Suprapubic skin (tissue), 4 donors: ENCODE measurements at places on chromosomes 4 and X.

- no peak for DNase-seq
Observed at GRCh38 chrX:111363741-111364140, 48.3 kb downstream of the DCX start.

GRCh38 chrX:113408843-113409242, 568.2 kb upstream of the AMOT start:
- DNase-seq = no peak

GRCh38 chrX:151167791-151168345, 8.5 kb upstream of the GPR50 start:
- no peak for DNase-seq

DNA sequence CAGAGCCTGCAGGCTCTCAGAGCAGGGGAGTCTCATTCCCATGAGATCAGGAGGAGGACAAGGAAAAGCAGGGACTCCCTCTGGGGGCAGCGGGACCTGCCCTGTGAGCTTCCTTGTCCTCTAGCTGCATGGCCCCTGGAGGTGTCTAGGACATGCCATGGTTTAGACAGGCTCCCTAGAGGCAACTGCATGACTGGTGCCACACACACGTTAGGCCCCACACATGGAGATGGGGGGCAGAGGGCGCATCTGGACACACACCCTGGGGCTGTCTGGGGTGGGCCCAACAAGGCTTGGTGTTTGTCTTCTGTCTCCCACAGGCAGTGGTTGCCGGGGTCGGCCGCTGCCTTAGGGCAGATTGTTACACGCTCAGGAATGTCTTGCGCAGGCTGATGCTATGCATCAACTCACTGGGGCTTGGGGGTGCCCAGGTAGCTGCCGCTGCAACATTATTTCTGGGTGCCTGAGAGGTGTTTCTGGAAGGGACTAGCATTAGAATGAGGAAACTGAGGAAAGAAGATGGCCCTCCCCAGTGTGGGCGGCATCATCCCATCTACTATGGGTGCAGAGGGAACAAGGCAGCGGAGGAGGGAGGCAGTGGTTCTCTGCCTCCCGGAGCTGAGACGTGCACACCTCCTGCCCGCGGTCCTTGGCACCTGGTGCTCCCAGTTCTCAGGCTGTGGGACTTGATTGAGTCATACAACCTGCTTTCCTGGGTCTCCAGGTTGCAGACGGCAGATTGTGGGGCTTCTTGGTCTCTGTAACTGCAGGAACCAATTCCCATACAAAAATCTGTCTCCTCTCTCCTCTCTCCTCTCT, 32.1 kb upstream of the GPR78 start:
- DNase-seq = peak; percentile 37

DNA sequence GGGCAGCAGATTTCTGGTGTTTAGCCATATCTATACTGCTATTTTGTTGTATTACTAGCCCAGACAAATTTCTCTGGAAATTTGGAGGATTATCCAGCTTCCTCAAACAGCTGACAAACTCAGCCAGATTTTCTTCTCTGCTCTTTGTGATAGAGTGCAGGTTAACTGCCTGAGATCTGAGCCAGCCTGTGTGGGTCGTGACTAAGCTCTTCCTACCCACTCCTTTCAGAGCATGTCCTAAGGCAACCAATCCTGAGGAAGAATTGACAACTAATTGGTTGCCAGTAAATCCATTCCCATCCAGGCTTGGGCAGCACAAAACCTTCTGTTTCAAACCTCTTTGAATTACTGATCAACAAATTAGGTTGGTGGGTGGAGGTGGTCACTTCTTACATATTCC, 2.5 kb upstream of the GABRA2 start:
- DNase-seq = no peak

DNA sequence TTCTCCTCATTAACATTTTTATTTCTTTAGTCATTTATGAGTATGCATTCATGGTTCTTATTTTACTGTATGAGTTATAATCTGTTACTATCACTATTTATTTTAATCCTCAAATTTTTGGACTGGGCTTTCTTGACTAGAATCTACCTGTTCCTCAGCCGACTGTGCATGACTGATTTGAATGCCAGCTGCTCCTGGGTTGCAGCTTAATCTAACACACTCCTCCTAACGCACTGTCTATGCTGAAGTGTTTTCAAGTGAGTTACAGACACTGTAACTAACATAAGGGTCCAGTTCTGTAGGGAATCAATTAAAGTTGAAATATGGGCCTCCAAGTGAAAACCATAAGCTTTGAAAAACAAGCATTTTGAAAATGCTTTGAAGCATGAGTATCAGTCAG, 137.4 kb upstream of the ARSJ start:
- DNase-seq = no peak

- DNase-seq = no peak
Observed at GRCh38 chrX:72207366-72207765, 25.8 kb downstream of the PIN4 start.

GRCh38 chrX:133538148-133538547, 122.9 kb upstream of the GPC4 start:
- DNase-seq = no peak

DNA sequence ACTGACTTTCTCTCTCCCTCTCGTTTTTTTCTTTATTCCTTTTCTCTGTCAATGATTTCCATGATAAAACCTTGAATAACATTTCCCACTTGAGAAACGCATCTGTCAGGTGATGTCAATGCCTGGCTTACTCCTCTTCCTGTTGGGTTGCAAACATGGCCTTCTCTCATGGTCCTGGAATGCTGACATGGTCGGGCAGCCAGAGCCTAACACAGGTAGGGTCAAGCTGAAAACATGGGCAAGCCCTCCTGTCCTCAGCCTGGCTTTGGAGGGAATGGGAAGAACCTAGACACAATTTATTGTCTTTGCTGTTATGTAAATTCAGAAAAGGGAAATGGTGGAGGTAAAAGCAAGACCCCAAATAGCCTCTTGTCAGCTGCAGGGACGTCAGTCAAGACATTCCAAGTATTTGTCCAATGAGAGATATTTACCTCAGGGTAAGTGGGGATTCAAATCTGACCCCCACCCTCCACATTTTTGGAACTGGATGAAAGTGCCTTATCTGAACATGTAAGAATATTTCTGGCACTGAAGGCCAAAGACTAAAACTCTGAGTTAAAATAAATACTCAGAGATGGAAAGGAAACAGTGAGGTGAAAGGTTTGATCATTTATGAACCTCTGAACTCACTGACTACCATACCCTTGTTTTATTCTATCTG, 473.8 kb downstream of the SPRY1 start:
- no peak for DNase-seq

DNA sequence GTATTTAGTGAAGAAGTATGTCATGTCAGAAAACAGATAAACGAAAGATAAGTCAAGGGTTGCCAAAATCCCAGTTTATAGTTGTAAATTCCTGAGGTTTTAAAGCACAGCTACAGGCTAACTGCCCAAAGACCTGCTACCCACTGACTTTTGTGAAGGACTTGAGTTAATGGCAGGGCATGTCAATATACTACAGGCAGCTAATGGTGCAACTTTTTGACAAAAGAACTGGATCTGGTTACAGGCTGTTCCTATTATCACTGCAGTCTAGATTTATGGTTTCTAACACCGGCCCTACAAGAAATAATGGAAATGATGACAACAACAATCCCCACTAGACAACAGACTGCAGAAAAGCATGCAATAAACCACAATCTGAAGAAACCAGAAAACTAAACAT, 6.4 kb downstream of the SCML2 start:
- no peak for DNase-seq

DNA sequence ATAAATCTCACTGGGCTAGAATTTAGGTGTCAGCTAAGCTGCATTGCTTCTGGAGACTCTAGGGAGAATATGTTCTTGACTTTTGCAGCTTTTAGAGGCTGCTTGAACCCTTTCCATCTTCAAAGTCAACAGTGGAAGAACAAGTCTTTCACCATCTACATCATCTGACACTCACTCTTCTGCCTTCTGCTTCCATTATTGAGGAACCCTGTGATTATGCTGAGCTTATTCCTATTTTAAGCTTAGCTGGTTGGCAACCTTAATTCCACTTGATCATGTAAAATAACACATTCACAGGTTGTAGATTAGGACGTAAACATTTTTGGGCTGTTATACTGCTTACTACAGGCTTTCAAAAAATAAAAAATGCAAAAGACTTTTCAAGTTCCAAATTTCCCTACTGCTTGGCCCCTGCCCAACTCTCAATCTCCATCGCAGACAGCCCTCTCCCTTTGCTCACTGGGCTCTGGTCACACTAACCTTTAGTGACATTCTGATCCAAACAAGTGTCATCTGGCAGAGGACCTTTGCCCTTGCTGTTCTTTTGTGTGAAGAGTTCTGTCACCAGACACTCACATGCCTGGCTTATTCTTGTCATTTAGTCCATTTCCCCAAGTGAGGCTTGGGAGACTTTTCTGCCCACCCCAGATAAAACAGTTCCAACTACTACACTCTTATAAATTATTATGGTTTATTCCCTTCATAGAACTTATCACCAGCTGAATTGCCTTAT, 1056.0 kb downstream of the STIM2 start:
- no peak for DNase-seq

- DNase-seq = no peak
Observed at GRCh38 chr4:184166736-184167135, 50.9 kb downstream of the ENPP6 start.

DNA sequence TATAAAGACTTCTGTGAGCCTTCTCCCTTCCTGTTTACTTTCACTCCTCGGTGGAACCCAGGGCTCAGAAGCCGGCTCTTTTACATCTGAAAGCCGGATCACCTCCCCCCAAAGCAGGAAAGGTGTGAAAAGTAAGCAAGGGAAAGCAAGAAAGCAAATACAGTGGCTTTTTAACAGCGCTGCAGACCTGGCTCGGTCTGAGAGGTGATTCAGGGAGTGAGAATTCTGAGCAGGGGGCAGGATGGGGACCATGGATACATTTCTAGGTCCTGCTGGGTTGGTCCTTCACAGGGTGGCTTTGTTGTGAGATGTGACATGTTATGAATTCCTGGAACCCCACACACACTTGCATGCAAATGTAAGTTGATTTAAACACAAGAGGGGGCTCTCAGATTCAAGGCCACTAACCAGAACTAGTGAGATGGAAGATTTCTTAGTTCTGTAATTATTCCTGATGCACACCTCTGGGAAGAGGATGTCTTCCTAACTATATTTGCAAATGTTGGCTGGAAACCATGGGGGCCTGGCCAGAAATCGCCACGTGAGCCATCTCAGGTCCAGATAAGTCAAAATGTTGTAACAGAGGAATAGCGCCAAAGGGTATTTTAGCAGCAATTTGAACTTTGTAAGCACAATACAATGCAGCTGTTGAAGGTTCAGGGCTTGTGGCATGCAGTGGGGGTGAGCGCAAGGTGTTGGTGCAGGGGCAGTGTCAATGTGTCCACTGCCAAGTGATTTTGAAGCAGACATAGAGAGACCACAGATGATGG, 670.1 kb upstream of the LCORL start:
- no peak for DNase-seq

DNA sequence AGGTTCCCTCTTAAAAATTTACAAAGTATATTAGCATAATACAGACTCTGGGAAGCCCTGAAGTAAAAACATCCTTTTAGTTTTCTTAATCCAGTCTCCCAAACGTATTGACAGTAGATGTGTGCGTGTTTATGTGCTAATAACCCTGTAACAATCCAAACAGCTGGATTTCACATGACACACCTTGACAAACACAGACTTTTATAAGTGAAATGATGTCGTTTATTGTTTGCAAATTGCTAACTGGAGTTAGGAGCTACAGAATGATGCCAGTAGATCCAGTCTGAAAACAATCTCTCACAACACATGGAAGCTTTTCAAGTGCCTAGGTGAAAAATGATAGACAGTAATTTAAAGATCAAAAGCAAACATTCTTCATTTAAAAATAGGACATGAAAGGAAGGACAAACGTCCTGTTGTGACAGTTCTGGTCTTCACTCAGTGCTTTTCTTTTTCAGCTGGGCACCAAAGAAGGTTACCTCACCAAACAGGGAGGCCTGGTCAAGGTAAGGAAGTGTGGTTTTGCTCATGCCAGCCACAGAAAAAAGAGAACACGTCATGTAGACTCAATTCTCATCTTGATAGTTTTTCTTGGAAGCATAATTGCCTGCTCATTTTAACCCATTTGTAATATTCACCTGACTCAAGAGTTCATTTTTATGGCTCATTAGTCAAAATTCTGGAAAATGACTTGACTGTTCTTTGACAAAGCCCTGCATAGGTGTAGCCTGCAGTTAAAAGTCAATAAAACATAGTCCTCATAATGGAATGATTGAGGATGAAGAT, 32.9 kb downstream of the LAMTOR3 start:
- no peak for DNase-seq

DNA sequence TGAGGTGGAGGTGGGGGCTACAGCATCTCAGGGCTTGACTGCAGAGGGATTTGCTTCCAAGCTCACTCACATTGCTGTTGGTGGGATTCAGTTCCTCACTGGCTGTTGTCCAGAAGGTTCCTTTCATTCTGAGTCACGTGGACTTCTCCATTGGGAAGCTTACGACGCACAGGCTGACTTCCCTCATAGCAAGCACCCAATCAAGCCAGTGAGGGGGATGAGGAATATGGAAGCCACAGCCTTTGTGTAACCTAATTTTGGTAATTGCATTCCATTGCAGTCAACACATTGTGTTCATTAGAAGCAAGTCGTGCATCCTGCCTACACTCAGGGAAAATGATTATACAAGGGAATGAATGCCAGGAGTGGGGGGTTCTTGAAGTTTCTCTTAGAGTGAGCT, 32.7 kb upstream of the MXRA5 start:
- DNase-seq = no peak

GRCh38 chr4:72468904-72469502, 100.0 kb downstream of the ADAMTS3 start:
- DNase-seq = no peak

DNA sequence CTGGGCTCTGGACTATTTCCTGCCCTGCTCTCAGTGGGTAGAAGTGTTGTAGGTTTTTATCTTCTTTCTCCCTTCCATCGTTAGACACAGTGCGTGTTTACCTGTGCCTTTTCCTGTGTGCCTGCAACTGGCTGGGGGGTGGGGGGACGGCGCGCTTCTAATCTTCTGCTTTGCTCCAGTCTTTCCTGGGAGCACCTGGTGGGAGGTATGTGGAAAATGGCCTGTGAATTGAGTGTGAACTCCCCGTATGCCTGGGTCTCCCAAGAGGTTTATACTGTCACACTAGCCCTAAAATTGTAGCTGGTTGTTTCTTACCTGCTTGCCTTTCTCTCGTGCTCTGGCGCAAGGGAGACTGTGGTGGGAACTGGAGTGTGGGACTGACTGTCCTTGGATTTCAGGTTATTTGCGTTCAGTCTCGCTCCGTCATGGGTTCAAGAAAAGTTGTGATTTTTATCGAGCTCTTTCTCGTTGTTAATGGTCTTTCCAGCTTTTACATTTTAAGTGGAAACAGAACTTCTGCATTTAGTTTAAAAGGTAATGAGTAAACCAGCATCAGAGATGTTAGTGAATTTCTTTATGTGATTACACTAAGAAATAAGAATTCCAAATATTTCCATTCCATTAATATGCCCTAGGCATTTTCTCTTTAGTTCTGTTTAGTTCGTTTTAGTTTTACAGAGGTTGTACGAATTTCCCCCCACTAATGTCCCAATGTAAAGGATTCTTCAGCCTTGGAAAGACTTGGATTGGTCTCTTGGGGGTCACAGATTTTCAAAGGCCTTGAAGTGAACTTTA, 15.3 kb downstream of the MRPL1 start:
- no peak for DNase-seq

- no peak for DNase-seq
Observed at GRCh38 chrX:3592184-3592583, 121.3 kb downstream of the PRKX start.

GRCh38 chr4:38920677-38921076, 53.1 kb downstream of the FAM114A1 start:
- no peak for DNase-seq

GRCh38 chrX:130669233-130669632, 233.8 kb downstream of the ENOX2 start:
- no peak for DNase-seq

- no peak for DNase-seq
Observed at GRCh38 chr4:70637239-70637913, 8.8 kb downstream of the ENAM start.

GRCh38 chrX:69158166-69158980, 6.9 kb downstream of the PJA1 start:
- no peak for DNase-seq
